ENCODE measurements at places on chromosomes 12 and 14.
A peak's percentile ranks its signal among the peaks of the same experiment; 100 is the strongest.

DNA sequence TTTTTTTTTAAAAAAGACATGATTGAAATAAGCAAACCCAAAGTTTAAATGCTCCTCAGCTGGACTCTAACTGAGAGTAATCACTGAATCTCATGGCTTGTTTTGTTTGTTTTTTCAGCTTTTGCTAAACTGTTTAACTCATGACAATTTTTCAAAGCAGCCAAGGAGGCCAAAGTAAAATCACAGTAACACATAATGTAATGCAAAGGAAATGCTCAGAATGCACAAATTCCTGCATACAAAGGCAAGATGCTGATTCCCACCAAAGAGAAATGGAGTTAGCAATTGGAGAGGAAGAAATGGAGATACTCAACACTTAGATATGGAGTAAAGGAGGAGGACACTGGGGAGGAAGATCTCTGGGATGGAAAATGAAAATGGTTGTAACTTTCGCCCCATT, 126.2 kb upstream of the SOX5 start:
- DNase-seq, result no peak

GRCh38 chr12:104605685-104606084, 148.9 kb downstream of the CHST11 start:
- DNase-seq, result no peak

DNA sequence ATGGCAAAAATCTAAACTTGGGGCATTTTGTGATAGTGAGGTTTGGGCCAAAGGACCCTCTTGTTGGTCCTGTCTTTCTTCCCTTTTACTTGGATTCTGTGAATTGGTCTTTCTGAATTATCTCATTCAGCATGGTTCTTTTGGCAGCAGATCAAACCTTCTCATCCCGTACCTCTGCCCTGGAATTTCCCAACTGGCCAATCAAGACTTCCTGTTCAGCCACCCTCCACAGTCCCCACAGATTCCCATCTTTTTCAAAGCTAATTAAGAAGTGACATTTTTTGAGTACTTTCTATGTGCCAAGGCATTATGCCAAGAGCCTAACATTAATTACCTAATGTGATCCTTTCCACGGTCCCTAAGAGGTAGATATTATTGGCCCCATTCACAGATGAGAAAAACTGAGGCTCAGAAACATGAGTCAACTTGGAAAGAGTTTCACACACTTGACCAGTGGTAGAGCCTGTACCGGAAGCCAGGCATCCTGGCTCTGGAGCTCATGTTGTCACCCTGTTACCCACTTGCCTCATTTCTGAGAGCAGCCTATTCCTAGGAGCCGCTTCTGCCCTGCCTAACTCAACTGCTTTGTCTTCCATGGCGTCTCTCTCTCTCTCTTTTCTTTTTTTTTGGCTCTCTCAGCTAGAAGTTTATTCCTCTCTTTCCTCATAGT, 135.9 kb downstream of the C12orf75 start:
- no peak for DNase-seq

DNA sequence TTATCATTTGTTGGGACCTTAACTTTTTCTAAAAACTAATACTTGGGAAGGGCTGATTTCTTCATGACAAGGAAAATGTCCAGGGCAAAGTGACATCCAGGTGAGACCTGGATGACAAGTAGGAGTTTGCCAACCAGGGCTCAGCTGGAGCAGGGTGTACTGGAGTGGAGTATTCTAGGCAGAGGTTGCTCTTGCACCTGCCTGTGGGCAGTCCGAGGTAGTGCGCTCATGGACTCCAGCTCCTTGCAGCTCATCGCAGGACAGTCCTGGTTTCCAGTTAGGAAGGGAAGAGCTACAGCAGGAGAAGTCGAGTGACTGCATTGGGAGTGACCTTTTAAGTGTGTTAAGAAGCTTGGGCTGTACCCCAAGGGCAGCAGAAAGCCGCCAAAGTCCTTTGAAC, 175.9 kb downstream of the PELI2 start:
- DNase-seq, result no peak

DNA sequence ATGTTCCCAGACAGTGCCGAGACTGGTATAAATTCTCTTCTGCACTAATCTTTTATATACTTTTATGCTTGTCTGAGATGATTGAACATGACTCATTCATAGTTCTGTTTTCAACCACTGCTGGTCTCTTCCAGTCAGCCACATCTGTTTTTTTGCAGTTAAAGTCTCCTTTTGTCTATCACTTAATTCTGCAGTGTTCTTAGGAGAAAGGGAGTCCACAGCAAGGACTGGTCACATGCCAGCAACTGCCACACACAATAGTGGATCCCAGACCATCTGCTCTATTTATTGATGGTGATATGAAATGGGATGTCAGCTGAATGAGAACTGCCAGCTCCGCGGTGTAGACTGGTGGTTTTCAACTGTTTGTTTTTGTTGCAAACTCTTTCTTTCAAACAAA, 379.8 kb downstream of the MED13L start:
- DNase-seq, result no peak

GRCh38 chr14:57533214-57533613, 39.6 kb upstream of the CCDC198 start:
- DNase-seq, result peak; percentile 13

DNA sequence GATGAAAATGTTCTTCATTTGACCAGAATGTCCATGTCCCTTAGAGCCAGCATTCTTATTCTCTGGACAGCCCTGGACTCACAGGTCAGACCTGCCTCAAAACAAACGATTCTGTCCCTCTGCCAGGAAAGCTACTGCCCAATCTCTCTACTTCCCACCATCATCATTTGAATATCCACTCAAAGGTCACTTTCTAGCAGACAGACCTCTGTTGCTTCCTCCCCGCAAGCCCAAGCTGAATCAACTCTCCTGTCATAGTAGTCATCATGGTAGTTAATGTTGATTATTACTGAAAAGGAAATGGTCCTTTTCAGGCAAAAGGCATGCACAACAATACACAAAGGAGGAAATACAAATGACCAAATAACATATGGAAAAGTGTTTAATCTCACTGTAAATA, 39.6 kb upstream of the CPM start:
- no peak for DNase-seq

DNA sequence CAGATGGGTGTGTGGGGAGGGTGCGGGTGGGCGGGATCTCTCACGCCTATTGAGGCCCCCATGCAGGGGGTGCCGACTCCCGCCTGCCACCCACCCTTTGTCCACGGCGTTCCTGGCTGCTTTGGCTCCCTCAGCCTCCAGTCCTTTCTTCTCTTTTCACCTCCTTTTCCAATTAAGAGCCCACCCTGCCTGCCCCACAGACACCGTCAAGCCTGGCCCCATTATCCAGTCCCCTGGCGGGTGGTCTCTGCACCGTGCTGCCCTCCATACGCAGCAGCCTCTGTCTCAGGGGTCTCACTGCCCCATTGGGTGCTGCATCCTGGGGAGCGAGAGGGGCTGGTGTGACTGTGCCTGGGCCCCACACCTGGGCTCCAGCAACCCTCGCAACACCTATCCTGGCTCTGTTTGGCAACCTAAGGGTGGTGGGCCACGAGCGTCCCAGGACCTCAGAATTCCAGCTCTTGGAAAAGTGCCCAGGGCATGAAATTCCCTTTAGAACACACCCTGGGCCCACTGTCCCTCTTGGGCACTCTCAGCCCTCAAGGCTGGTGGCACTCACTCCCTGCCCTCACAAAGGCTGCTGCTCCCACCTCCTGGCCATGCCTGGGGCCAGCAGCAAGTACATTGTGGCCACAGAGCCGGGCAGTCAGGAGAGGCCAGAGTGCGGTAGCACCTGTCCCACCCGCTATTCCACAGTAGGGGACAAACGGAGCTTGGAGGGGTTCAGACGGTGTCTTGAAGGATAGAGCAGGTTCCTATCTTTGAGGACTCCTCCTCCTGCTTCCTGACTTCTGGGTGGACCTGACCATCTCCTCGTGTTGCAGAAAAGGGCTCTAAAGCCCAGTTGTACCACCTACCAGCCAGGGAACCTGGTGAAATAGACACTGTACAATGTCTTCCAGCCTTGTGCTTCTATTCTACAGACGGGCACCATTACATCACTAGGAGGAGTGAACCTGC, 114.1 kb downstream of the KIF26A start:
- DNase-seq, result no peak

GRCh38 chr14:88079624-88080023, 74.7 kb downstream of the GPR65 start:
- DNase-seq, result no peak

DNA sequence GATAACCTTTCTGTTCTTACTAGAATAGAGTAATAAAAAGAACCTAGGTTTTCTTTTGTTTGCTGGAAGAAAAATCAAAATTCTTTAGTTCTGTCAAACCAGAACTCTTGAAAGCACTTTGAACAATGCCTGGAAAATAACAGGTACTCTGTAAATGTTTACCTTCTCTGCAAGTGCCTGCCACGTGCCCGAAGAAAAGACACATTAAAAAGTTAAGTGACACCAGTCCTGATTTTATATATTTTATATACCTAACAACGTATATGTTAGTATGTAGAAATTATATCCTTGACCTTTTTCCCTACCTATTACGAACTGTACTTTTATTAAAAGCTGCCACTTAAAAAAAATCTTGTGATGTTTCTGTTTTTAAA, 976 bp downstream of the THAP2 start:
- no peak for DNase-seq

DNA sequence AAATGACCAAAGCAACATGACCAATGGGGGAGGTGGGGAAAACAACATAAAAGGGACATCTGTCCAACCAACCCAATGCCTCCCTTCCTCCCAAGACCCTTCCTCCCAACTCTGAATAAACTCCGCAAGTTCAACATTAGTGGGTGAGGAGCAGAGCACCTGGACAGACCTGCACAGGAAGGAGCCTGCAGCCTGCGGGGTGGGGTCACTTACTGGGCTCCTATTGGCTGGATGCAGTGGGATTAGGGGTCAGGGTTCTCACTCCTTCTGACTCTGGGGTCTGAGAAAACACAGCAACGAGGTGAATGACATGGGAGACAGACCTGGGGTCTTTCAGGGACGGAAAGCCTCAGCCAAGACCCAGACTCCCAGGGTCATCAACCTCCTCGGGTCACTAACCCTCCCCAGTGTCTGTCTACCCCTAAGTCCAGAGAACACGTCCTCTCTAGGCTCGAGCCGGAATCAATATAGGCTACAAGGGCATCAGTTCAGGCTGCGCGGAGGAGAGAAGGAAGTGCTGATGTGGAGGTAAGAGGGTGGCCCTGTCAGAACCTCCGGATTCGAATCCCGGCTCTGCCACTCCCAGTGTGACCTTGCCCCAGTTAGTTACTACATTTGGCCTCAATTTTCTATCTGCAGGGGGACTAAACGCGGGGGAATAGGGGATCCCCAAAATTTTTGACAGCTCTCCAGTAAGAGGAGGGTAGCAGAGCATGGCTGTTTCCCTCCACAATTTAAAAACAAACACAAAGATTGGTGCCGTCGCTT, 860 bp downstream of the NDRG2 start:
- DNase-seq, result no peak

GRCh38 chr12:101490286-101490920, 15.3 kb downstream of the SPIC start:
- DNase-seq, result no peak

DNA sequence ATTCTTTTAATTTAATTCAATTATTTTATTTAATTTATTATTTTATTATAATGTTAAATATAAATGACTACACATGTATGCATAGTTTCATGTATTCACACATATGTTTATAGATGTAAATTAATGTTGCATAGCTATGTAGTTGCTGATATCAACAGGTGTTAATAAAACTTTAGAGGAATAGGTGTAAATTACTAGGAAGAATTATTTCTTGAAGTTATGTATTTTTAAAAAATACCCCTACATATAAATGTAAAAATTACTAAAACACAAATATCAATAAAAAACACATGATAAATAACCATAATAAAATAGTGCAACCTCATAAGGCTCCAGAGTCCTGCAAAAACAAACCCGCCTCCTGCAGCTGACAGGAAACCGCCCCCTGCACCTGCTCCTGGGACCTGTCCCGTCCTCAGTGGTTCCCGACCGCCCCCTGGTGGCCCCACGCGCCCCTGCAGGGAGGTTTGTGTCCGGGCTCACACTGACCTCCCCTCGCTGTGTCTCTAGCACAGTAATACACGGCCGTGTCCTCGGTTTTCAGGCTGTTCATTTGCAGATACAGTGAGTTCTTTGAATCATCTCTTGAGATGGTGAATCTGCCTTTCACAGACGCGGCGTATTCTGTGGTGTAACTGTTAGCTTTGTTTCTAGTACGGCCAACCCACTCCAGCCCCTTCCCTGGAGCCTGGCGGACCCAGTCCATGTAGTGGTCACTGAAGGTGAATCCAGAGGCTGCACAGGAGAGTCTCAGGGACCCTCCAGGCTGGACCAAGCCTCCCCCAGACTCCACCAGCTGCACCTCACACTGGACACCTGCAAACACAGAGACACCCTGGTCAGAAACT, 1264.0 kb downstream of the TMEM121 start:
- peak; percentile 58 for DNase-seq

DNA sequence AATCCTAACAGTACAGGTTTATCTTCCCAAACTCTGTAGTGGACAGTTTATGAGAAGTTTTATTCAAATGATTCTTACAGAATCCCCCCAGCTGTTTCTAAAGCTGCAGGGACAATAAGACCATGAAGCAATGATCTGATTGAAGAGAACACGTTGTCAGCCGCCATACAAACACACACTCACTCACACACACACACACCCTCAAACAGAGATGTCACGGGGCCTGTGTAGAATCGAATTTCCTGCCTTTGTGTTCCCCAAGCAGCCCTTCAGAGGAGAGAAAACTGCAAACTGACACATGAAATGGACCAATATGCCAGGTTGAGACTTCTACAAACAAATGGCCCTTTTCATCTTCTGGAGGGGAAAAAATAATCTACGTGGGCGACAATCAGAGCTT, 80.5 kb upstream of the TBX3 start:
- DNase-seq, result no peak

- DNase-seq, result no peak
Measured at GRCh38 chr12:49972129-49972528, 618 bp upstream of the AQP6 start.

DNA sequence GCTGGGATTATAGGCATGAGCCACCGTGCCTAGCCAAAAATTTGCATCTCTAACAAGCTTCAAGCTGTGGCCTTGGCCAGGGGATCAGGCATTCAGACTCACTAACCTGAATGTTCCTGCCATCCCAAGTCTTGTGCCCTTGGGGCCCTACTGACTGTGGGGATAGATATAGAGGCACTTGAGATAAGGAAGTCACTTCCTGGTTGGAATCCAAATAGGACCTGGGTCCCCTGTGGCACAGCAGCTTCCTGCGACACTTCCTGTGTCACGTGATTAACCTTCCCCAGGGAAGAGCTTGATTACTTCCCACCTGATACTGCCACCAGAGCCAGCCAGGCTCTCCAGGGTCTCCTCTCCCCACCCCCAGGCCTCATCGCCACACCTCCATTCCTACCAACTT, 128.2 kb downstream of the BCL11B start:
- no peak for DNase-seq

DNA sequence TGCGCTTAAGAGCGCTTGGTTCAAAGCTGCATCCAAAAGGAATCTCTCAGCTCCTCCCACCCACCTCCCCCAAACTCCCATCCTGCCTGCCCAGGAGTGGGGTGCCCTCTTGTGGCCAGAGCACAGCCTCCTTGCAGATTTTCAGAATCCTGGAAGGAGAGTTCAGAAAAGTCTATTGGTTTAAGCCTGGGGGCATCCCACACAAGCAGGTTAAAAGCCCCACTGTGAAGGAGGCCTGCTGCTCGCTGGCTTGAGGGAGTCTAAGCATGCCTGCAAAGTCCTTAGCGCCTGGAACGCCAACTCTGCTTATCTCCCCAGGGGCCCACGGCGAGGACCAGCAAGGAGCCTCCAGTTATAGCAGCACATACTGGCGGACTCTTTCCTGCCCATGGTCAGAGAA, 297.1 kb downstream of the KSR2 start:
- no peak for DNase-seq

- no peak for DNase-seq
Measured at GRCh38 chr14:36085861-36086260, 90.7 kb downstream of the PTCSC3 start.

GRCh38 chr12:123344086-123344485, 20.6 kb downstream of the SBNO1 start:
- no peak for DNase-seq

Data from CD4-positive, alpha-beta T cell treated with Interleukin-4 for 4 hours (primary cell).